Activated CD4-positive, alpha-beta T cell treated with anti-CD3 and anti-CD28 coated beads for 36 hours (primary cell): ENCODE measurements at places on chromosomes 5 and 9. TPM values are rescaled to one million over a fixed set of nuclear protein-coding genes. Genes with fewer than 3 reads are reported as not detected.

PCDHGB2 gene
- total RNA-seq: 0.07 TPM

RICTOR gene
- total RNA-seq: 28.5 TPM

SEMA5A gene
- total RNA-seq: not detected

EMB gene
- total RNA-seq: 37.4 TPM

GRCh38 chr9:60546406-60546805 is 367.8 kb upstream of the SPATA31A5 start:
- no peak for DNase-seq
- peaks cover 3% of the 10 kb centered on the region for H3K36me3 ChIP-seq
- H3K27me3 ChIP-seq: no peaks in the 10 kb centered on the region
- no peaks in the 10 kb centered on the region for H3K4me1 ChIP-seq
- H3K27ac ChIP-seq: no peak overlapping the region
- H3K4me3 ChIP-seq: no peak overlapping the region
